Left renal cortex interstitium (tissue), 4 donors: ENCODE measurements at places on chromosomes 16 and 17. TPM values are rescaled to one million over a fixed set of nuclear protein-coding genes. Genes with fewer than 3 reads are reported as not detected.

DNA sequence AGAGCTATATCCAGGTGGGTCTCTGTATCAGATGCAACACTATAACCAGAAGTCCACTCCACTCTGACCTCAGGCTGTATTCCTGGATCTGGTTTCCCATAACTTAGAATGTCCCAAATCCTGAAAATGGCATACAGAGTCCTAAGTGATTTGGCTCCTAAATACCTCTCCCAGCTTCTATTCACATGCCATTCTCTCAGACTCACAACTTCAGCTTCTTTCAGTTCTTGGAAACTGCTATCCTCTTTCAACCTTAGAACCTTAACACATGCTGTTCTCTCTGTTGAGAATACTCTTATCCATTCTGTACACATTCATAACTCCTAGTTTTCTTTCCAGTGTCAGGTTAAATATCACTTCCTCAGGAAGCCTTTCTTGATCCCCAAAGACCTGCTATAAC, 132.0 kb downstream of the BRIP1 start:
- DNase-seq = no peak

GRCh38 chr17:50924800-50925199, 58.6 kb upstream of the TOB1 start:
- no peak for DNase-seq

DNA sequence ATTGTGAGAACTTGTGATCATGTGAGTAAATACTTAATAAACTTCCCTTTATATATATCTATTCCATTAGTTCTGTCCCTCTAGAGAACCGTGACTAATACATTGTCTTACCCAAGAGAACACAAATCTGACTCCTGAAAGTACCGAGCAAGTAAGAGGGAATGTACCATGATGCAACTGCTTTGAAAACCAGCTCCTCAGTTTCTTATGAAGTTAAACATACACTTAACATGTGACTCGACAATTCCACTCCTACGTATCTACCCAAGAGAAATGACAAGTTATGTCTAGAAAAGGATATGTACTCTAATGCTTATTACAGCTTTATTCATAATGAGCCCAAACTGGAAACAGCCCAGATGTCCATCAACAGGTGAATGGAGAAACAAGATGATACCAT, 8.8 kb upstream of the GJD3 start:
- DNase-seq = no peak

NKD1 gene
- 12.9 TPM for polyA plus RNA-seq

CANT1 gene
- 50.3 TPM for polyA plus RNA-seq

ERBB2 gene
- 180 TPM for polyA plus RNA-seq

GABARAPL2 gene
- polyA plus RNA-seq = 200 TPM

SLC12A3 gene
- polyA plus RNA-seq = 57.2 TPM
